Putamen (tissue), 1 donor: ENCODE measurements at places on chromosomes 13 and 19.

- DNase-seq = no peak
These were observed 13.1 kb downstream of the GRAMD1A start for GRCh38 chr19:35013041-35013819.

GRCh38 chr19:38250428-38250820 lies 5.8 kb downstream of the PPP1R14A start:
- no peak for DNase-seq

GRCh38 chr19:5664515-5664914 lies 15.8 kb downstream of the MICOS13 start:
- DNase-seq = no peak

DNA sequence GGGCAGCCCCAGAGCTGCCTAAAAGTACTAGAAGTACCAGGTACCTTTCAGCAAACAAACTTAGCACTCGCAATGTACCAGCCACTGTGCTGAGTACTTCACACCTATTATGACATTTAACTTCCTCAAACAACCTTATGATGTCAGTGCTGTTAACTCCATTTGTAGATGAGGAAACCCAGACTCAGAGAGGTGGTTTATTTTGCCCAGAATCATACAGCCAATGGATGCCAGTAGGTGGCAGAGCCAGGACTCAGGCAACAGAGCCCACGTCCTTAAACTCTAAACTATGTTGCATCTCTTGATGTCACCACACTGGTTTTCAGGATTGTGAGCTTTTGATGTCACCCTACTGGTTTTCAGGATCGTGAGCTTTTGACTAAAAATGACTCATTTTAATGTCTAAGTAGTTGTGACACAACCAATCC lies 78.9 kb downstream of the FLT1 start:
- DNase-seq = no peak

- no peak for DNase-seq
These were observed 149.7 kb upstream of the ZNF536 start for GRCh38 chr19:30222428-30222873.

GRCh38 chr13:97135883-97136282 lies 86.2 kb upstream of the MBNL2 start:
- no peak for DNase-seq
